H4 (cell line): ENCODE measurements at places on chromosomes 16 and 17.

- peak; percentile 60 for DNase-seq
Observed at GRCh38 chr17:65389949-65390348, 171.5 kb downstream of the AXIN2 start.

- DNase-seq, result peak; percentile 73
Observed at GRCh38 chr16:50696575-50697420, 3.4 kb downstream of the NOD2 start.

GRCh38 chr17:62714016-62714777, 86.7 kb downstream of the MRC2 start:
- no peak for DNase-seq

- DNase-seq, result no peak
Observed at GRCh38 chr17:59451706-59452105, 113.7 kb upstream of the DHX40 start.

- no peak for DNase-seq
Observed at GRCh38 chr16:27230562-27231001, 27.3 kb downstream of the KDM8 start.

DNA sequence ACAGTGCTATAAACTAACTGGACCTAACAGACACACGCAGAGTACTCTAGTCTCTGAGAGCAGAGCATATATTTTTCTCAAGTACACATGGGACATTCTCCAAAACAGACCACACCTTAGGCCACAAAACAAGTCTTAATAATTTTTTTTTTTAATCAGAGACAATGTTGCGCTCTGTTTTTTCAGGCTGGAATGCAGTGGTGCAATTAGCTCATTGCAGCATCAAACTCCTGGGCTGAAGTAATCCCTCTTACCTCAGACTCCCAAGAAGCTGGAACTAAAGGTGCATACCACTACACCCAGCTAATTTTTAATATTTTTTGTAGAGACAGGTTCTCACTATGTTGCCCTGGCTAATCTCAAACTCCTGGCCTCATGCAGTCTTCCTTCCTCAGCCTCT, 37.7 kb downstream of the ULK2 start:
- no peak for DNase-seq

DNA sequence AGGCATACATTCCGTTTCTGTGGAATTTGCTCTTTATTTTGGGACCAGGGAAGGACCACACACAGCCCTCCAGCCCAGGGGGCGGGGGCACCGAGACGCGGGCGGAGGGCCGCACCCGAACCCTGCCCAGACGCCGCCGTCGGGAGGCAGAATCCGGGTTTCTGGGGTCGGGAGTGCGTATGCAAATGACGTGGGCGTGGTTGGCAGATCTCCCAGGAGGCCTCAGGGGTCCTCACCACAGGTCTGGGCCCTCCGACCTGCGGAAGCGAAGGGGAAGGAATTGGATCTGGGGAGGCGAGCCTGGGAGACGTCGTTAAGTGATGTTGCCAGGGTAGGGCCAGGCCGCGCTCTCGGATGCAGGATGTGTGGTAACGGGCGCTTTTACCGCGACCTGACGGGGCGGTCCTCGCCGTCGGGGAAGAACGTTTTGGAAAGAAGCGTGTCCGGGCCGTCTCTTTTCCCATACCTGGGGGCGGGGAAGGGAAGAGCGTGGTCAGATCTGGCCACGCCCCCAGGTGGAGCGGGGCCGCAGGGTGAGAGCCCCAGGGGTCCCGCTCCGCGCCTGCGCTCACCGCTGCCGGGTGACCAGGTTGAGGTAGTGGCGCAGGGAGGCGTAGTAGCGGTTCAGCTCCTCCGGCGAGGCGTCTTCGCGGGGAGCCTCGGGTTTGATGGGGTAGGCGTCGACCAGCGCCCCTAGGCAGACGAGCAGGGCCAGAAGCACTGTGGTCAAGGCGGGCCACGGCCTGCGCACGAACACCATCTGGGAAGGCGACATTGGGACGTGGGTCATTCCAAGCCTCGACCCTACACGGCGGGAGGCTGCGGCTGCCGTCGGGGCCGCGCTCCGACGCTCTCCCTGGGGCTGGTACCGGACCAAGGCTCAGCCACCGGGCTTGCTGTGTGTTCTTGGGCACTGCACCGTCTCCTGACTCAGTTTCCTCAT, 745 bp downstream of the PYY start:
- DNase-seq, result no peak

DNA sequence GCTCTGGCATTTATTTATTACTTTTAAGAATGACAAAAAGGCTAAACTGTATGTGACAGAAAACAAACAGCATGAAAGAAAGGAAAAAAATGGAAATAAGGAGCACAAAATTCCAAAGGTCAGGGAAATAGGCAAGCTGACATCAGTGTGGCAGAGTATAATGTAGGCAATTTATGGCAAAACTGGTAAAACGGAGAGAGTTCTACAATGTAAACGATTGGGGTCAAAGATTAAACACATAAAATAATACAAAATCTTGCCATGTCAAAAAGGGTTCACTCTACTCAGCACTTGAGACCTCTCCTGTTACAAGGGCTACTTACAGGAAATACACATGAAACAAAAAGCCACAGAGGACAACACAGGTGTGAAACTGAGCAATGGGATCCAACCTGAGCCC, 47.0 kb upstream of the CDRT4 start:
- no peak for DNase-seq

GRCh38 chr17:77312786-77313599, 172.2 kb downstream of the SEC14L1 start:
- no peak for DNase-seq

GRCh38 chr16:78882751-78883150, 717.8 kb downstream of the MAF start:
- no peak for DNase-seq

DNA sequence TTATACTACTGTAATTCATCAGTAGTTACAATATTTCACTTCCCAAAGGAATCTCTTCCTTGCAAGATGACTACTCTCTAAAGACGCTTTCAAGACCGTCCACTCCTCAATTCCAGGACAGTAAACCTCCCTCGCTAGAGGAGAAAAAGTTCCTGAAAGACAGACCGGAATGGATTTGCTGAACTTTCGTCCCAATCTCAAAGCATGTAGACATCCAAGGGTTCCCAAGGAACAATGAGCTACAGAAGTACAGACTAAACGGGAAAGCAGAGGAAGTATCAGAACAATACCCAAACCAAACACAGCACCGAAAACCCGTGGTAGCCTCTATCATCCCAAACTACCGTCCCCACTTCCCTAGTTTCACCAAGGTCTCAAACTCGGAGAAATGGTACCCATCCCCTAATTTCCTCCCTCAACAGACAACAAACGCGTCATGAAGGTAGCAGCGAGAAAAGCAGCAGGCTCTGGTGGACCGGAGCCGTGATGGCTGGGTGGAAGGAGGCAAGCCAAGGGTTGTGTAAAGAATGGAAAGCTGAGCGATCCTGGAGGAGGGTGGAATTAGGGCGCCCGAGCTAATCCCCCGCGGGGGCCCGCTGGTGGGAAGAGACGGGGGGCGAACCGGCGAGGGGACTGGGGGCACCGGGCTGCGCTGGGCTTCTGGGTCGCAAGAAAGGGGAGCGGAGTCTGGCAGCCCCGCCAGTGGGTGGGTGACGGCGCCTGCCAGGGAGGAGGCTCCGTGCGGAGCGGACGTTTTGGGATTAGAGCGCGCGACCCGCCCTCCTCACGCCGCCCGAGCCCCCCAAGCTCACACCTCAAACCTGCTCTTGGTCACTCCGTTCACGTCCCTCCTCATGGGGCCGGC, 647 bp downstream of the FBXL20 start:
- DNase-seq, result no peak

DNA sequence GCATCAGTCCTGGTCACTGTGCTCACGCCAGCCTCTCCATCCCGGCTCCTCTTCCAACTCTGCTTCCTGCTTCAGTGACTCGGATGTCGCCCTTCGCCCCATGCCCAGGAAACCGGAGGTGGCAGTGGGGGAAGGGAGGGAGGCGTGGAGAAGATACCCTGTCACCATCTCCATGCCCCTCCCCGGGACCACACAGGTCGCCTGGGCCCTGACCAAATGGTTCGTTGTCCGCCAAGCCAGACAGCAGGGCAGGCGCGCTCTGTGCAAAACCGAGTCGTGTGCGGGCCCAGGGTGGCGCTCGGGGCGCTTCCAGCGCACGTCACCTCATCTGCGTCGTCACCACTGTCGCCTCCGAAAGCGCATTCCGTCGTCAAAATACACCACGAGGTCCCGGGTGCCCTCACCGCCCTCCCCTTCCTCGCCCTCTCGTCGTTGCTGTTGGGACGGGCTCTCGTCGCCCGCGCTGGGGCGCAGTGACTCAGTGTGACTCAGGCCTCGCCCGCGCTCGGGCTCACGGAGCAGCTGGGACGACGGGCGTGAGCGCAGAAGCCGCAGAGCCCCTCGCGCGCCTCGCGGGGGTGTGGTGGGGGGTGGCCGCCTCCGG, 39.2 kb downstream of the ZNF778 start:
- DNase-seq, result no peak

DNA sequence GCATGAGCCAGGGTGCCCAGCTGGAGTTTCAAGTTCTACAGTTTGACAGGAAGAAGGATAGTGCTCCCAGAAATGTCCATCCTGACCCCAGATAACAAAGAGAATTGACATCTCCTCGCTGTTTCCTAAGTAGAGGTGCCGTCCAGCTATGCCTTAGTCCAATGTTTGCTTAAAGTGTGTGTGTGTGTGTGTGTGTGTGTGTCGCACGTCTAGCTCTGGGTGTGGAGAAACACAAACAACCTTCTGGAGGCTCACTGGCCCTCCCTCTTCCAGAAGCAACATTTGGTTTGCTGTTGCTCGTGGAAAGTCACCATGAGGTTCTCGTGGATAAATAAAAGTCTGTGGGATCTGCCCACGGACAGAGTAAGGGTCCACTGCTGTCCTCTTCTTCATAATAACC, 22.1 kb downstream of the EMP2 start:
- no peak for DNase-seq

DNA sequence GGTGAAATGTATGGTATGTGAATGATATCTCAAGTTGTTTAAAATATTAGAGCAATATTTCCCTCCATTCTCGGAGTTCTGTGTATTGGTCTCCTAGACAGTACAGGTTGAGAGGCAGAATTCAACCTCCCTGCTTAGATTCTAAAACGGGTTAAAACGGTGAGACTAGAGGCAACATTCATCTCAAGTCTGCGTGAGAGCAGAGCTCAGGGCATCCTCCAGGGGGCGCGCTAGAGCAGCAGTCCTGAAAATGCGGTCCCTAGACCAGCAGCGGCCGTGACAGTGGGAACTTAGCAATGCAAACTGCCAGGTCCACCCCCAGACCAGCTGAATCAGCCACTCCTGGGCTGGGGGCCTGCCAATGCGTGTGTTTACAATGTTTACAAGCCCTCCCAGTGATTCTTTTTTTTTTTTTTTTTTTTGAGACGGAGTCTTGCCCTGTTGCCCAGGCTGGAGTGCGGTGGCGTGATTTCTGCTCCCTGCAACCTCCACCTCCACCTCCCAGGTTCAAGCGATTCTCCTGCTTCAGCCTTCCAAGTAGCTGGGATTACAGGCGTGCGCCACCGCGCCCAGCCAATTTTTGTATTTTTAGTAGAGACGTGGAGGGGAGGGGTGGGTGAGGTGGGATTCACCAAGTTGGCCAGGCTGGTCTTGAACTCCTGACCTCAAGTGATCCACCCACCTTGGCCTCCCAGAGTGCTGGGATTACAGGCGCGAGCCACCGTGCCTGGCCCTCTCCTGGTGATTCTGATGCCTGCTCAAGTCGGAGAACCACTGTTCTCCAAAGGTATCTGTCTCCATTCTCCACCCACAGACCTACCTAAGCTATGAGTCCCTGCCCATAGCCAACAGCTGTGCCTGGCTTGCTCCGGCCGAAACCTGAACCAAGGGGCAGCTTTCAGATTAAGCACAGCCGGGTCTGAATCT, 24.2 kb downstream of the KLHL36 start:
- peak; percentile 74 for DNase-seq

DNA sequence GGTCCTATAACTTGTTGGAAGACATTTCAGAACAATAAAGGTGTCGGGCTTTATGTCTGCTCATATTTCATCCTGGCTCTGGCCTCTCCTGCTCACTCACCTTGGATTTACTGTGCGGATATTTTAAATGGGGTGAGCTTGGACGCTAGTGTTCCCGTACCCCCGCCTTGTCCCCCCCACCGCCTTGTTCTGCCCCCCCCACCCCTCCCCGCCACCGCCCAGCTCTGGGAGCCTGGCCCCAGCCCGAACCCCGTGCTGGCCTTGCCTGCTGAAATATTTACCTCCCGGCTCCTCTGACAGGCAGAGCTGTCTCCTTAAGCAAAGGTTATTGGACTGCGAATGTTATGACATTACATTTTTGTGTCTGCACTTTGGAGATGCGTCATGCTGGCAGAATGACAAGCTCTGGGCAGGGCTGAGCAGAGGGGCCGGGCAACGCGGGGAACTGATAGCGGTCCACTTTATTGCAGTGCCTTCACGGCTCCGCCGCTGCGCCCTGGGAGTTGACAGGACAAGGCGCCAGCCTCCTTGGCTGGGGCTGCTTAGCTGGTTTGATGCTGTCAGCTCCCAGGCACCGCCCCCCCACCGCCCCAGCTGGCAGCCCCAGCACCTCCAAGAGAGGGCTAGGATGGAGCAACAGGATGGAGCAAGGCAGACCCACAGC, 222.5 kb upstream of the GSE1 start:
- DNase-seq, result peak; percentile 91
